ENCODE measurements at places on chromosomes 1 and 21.

- DNase-seq, result no peak
Observed at GRCh38 chr1:228364068-228364705, 42.4 kb downstream of the TRIM11 start.

DNA sequence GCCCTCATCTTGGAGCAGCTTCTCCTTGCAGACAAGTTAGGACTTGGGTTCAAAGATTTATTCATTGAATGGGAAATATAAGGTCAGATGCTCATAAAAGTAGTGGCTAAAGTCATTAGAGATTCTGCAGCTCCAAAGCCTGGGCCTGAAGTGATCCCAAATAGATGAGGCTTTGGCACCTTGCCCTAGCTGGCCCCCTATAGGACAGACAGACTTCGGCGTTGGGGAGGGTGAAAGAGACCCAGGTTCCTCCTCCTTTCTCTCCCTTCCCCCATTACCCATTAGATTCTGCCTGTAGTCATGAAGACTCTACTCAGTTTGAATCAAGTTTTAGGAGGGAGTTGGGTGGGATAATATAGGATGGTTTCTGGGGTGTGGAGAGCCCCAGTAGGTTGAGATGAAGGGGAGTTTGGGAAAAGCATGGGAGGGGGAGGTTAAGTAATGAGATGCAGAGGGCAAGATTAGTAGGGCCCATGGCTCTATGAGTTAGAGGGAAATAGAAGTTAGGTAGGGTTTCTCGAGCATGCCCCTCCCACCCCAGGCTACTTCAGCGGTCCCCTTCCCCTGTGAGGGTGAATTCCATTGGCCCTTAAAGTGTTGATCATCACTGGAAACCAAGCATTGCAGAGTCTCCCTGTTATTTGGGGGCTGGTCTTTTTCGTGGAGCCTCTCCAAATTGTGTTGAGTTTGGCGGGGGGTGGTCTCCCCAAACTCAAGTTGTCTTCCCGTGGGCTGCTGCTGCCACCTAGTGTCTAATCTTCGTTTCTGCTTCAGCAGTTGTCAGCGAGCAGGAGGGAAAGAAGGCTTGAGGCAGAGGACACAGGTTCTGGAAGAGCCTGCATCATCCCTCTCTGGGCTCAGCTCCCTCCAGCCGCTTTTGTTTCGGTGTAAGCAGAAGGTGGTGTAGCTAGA, 2.1 kb upstream of the AHDC1 start:
- peak; percentile 54 for DNase-seq

- no peak for DNase-seq
Observed at GRCh38 chr1:8765198-8765597, 52.2 kb downstream of the RERE start.

GRCh38 chr1:230621324-230622030, 20.8 kb upstream of the COG2 start:
- no peak for DNase-seq

DNA sequence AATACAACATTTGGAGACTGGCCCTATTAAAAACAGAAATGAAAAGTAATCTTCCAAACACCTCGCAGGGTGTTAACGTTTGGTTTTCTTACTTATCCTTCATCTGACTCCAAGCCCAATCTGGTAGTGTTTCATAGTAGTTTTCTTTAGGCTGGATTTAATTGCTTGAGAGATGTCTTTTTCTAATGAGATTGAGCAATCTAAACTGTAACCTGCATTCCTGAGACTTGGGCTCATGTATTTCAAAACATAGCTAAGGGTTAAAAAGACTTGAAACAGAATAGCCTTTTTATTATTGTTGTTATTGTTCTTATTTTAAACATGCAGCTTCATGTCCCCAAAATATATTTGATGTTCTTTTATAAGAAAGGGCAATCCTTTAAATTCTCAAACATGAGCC, 278.9 kb downstream of the TGFB2 start:
- DNase-seq, result no peak

DNA sequence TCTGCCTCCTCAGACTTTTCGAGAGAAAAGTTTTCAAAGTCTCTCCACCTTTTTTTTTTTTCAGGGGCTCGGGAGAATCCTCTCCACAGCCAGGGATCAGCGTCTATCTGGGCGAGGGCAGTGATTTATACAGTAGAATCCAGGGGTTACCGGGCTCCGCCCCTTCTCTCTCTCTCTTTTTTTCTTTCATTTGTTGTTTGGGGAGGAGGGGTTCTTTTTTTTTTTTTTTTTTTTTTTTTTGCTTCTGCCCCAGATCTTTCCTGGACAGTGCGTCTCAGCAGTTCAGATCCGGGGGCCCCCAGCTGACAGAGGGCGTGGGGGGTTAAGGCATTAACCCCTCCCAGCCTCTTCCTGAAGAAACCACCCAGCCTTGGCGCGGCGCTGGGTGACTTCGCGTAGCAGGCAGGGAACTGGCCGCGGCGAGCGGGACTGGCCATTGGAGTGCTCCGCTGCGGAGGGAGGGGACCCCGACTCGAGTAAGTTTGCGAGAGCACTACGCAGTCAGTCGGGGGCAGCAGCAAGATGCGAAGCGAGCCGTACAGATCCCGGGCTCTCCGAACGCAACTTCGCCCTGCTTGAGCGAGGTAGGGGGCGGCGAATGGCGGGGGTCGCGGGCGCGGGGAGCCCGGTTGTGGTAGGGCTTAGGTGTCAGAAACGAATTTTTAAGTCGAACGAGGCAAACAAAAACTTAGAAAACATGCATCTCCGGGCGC, at the start of gene S1PR1:
Gene S1PR1, plus strand, starts transcription at position 504 of the 713 bp plus-strand sequence. CDS start 1,966 bp downstream, outside the sequence.
- DNase-seq, result peak; percentile 47

DNA sequence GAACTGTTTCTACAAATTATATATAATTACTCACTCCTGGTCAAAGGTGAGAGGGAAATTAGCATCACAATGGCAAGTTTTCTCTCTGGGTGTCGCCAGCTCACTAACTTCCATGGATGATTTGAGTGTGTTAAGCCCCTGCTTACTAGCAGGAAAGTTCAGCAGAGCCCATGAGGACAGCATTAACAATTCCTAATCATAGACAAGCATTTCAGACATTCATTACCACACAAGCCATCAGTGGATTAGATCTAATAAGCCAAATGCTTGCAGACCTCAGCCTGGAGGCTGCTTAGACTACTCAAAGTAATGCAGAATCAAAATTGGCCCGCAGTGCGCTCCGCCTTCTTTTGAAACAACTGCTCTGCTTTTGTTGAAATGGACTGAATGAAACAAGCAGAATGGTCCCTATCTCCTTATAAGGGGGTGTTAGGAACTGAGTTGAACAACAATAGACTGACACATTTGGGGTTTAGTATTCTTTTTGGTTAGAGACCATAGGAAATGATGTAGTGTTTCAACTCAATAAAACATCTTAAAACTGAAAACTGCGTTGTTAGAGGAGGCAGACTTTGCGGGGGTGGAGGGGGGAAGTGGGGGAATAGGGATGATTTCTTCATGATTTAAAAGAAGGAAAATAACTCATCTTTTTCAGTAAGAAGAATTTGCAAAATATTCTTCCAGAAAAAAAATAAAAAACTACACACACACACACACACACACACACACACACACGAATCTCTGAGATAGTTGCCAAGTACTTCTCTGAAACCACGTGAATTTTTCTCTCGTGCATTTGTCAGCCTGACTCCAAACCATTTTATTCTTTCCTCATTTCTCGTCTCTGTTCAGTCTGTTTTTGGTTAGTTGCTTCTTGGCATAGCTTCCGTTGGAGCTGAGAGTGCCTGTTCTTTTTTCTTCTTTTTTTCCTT, 54.6 kb downstream of the GORAB start:
- DNase-seq, result no peak

DNA sequence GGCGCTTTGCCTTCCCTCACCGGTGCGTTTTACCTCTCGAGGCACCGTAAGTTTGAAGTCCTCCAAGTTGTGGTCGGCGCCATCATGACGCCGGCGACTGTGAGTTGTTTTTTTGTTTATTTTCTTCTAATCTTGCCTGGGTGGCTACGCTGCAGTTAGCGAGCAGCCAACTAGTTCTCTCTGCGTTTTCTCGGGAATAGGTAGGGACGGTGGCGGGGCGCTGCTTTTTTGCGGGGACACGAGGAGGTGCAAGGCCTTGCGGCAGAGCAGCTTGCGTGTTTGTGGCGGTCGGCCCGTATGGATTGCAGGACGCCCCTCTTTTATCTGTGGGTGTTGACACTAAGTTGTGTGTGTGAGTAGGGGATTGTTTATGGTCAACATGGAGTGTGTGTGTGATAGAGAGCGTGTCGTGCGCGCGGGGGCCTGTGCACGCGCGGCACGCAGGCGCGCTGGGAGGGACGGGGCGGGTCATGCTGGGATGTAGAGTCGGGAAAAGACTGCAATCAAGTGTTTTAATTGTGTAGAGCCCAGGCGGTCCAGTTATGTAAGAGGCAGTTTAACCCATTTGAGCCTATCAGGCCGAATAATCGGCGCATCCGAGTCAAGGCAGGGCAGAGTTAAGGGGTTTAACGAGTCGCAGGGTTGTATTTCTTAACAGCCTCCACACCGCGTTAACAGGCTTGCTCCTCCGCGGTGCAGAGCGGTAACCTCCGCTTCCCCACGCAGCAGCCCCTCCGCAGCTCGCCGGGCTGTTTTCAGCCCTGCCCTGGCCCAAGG, 1.2 kb upstream of the NEGR1 start:
- no peak for DNase-seq

GRCh38 chr1:96072021-96072420, 649.6 kb upstream of the PTBP2 start:
- no peak for DNase-seq

DNA sequence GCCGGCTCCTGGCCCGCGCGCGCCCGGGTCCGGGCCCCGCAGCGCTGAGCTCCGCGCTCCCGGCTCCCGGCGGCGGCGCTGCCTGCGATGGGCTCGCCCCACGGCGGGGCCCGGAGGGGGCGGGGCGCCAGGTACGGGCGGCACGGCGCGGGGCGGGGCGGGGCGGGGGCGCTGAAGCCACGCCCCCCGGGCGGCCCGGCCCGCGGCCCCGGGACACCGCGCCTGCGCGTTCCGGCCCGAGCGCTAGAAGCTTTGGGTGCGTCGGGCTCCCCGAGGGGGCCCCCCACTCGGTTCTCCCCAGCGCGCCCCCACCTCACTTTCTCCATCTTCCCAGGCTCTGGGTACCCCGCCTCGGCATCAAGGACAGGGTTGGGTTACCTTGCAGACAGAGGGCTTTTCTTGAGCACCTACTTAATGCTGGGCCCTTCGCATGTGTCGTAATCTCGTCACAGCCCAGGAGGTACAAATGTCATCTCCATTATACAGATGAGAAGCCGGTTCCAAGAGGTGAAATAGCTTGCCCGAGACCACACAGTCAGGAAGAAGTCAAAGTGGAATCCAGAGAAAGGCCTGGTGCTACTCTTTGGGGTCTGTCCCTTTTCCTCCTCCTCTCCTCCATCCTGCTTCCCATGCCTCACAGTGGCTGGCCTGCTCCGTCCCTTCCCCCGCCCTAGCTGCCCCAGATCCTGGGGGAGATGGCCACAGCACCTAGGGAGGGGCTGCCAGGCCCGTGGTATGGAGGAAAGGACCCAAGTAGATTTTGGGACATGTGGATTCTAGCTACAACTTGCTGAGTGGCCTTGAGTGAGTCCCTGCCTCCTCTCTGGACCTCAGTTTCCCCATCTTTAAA, 46.5 kb downstream of the RAP1GAP start:
- peak; percentile 30 for DNase-seq

GRCh38 chr1:114034567-114035303, 55.5 kb downstream of the OLFML3 start:
- DNase-seq, result no peak

DNA sequence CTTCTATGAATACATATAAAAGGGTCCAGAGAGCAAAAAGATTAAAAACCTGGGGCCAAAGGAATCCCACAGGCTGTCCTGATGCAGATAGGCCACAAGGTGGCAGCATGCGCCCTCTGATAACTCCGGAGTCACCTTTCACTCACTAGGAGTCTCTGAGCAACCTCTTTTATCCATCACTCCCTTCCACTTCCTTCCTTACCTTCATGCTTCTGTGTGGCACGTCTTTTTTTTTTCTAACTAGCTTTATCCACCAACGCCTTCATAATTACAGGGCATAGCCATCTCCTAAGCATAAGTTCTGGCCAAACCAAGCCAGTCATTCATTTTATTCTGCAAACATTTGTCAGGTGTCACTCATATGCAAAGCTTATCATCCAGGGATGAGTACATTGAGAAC, 3.9 kb upstream of the PGLYRP4 start:
- DNase-seq, result peak; percentile 41

DNA sequence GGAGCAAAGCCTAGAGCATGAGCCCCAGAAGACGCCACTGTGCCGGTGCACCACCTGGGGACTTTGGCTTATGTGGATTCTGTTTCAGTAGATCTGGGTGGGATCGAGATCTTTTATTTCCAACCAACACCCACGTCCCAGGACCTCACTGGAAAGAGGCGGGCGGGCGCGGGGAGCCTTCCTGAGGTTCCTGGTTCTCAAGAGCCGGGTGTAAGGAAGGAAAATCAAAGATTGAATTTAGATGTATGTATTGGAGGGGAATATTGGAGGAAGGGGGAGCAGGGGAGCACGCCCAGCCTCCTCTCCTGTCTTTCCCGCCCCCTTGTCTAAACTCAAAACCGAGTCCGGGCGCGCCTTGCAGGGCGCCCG, 6.2 kb upstream of the OLIG2 start:
- DNase-seq, result no peak

GRCh38 chr1:21058035-21058793, 118.5 kb downstream of the EIF4G3 start:
- DNase-seq, result no peak

DNA sequence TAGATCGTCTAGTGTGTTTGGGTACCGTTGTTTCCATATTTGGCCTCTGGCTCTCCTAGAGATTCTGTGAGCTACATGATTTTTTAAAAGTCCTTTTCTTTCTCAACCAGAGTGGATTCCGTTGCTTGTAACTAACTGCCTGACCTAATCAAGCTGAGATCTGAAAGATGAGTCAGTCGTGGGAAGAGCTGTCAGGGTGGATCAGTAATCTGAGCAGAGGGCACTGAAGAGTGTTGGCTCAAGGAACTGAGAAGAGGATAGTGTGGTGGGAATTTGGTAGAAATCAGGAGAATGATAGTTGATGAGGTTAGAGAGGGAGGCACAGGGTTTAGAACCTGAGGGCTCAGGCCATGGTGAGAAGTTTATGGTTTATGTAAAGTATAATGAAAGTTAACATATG, 52.2 kb downstream of the TRAF5 start:
- DNase-seq, result no peak

DNA sequence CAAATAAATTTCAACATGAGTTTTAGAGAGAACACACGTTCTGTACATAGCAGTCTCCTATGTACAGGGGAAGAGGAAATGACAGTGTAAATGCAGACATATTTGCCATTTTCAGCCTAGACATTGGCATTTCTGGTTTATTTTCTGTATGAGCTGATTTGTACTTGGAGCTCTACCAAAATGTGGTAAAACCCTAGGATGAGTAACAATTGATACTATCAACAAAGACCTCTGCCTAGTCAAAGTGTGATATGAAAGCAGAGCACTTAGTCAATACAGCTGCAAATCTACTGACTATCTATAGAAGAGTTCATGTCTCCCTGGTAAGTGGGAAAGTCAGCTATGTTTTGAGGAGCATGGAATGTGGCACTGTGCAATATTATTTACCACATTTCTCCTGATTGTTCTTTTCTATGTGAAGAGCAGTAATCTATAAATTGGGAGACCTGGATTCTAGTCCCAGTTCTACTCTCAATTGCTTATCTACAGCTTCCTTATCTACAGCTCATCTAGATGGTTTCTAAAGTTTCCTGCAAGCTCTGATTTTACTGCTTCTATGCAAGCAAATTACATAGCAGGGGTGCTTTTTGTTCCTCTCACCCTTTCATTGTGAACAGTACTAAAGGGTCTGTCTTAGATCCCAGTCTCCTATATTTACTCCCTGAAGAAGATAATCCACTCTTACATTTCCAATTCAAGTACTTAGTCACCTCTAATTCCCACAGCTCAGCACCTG, 334.2 kb downstream of the NTNG1 start:
- no peak for DNase-seq

- DNase-seq, result no peak
Observed at GRCh38 chr1:12167493-12168429, 970 bp downstream of the TNFRSF1B start.

- no peak for DNase-seq
Observed at GRCh38 chr1:232560940-232561339, 69.0 kb downstream of the SIPA1L2 start.

All from activated CD4-positive, alpha-beta T cell treated with anti-CD3 and anti-CD28 coated beads for 1 hour (primary cell).